H1 (cell line): ENCODE measurements at places on chromosomes 6 and 20. TPM values are rescaled to one million over a fixed set of nuclear protein-coding genes. Genes with fewer than 3 reads are reported as not detected.

C20orf144 gene
- 0.21 and 0.24 TPM in 2 replicates for polyA plus RNA-seq

DNA sequence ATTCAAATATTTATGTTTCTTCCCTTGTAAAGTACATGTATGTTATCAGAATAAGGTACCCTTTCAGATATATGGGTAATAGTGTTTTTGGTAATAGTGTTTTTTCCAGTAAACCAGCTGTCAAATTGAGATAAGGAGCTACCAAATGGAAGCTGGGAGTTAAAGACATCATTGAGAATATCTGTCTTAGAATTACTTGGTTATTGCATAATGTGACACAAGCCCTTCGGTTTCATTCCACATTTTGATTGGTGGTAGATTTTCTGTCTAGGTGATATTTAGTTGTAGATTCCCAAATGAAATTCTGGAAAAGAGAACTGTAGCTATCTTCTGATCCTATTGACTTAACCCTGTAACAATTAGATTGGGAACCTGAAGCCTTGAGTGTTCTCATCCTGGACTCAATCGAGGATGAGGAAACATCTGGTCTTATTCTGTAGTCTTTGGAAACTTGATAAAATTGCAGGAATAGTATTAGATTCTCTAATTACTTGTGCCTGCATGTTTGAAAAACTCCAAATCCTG, 75.1 kb upstream of the SYNJ2 start:
- DNase-seq, result no peak
- no peak overlapping the region for H3K4me3 ChIP-seq
- H3K27me3 ChIP-seq, result no peaks in the 10 kb centered on the region

DNA sequence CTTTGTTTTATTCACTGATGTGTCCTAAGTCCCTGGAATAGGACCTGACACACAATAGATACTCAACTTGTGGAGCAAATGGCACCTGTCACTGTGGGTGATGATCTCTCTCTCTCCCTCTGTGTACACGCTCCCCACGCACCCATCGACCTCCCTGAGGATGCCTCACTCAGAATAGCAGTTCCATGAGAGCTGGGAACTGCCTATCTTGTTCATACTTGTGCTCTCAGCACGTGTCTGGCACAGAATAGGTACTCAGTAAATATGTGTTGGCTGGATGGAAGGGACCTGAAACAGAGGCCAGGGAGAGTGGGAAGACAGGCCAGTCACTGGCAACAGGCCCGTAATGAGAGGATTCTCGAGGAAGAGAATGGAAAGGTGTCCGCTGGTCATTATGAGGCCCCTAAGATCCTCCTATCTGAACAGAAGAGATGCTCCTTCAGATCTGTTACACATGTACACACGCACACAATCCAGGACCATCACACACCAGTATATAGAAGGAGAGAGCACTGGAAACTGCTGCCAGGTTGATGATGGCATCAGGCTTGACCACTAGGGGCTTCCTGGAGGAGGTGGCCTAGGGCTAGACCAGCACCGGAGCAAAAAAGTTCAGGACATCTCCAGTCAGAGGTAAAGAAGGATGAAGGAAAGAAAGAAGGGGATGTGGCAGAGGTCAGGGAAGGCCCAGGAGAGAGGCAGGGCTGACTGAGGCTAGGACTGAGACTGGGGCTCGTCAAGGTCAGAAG, 30.9 kb downstream of the VEGFA start:
- no peaks in the 10 kb centered on the region for H3K4me1 ChIP-seq
- H3K27me3 ChIP-seq, result no peaks in the 10 kb centered on the region
- no peak overlapping the region for H3K27ac ChIP-seq

GRCh38 chr20:48986899-48987298, 59.2 kb upstream of the CSE1L start:
- no peak overlapping the region for H3K4me3 ChIP-seq
- H3K27ac ChIP-seq, result no peak overlapping the region
- DNase-seq, result no peak
- H3K36me3 ChIP-seq, result peaks cover 59% of the 10 kb centered on the region
- no peaks in the 10 kb centered on the region for H3K27me3 ChIP-seq

- no peaks in the 10 kb centered on the region for H3K4me1 ChIP-seq
- no peaks in the 10 kb centered on the region for H3K27me3 ChIP-seq
- DNase-seq, result no peak
- no peaks in the 10 kb centered on the region for H3K36me3 ChIP-seq
- no peak overlapping the region for H3K4me3 ChIP-seq
- no peak overlapping the region for H3K27ac ChIP-seq
Observed at GRCh38 chr6:110043366-110043994, 65.4 kb downstream of the GPR6 start.

GRCh38 chr20:43309266-43309665, 119.6 kb upstream of the PTPRT start:
- DNase-seq, result no peak
- H3K4me3 ChIP-seq, result no peak overlapping the region
- H3K36me3 ChIP-seq, result no peaks in the 10 kb centered on the region
- H3K4me1 ChIP-seq, result no peaks in the 10 kb centered on the region
